HCT116 (cell line): ENCODE measurements at places on chromosomes 7 and 10. TPM values are rescaled to one million over a fixed set of nuclear protein-coding genes. Genes with fewer than 3 reads are reported as not detected.

The SERPINE1 gene
- 12.8 TPM for total RNA-seq

The PLA2G12B gene
- total RNA-seq = not detected

DNA sequence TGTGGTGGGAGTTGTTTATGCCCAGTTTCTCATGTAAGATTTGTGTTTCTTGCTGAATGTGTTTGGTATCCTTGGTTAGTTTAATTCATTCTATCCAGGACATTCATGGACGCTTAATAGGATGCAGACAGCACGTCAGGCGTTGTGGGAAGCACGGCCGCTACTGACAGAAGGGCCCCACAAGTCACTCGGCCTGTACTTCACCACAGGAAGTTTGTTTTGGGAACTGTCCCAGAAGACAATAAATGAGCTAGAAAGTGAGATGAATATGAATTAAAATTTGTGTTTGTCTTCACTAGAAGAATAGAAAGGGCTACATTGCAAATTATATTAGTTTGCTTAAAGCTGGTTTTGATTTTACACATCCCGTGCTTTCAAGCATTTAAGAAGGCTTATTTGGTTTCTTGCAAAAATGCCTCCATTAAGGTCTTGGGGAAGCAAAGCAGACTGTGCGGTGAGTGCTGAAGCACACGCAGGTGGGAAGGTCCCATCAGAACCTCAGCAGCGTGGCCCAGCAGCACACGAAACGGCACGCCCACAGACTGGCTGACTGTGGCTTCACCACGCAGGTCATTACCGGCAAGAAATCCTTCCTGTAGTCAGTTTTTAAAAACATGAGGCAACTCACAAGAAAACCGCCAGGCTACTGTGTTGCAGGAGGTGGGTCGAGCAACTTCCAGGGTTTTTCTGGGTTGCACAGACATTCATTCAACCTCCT lies 74.1 kb downstream of the VIPR2 start:
- no peaks in the 10 kb centered on the region for H3K27me3 ChIP-seq
- DNase-seq = no peak
- H3K4me3 ChIP-seq = no peak overlapping the region
- no peaks in the 10 kb centered on the region for H3K4me1 ChIP-seq
- H3K27ac ChIP-seq = no peak overlapping the region
- no peaks in the 10 kb centered on the region for H3K36me3 ChIP-seq

DNA sequence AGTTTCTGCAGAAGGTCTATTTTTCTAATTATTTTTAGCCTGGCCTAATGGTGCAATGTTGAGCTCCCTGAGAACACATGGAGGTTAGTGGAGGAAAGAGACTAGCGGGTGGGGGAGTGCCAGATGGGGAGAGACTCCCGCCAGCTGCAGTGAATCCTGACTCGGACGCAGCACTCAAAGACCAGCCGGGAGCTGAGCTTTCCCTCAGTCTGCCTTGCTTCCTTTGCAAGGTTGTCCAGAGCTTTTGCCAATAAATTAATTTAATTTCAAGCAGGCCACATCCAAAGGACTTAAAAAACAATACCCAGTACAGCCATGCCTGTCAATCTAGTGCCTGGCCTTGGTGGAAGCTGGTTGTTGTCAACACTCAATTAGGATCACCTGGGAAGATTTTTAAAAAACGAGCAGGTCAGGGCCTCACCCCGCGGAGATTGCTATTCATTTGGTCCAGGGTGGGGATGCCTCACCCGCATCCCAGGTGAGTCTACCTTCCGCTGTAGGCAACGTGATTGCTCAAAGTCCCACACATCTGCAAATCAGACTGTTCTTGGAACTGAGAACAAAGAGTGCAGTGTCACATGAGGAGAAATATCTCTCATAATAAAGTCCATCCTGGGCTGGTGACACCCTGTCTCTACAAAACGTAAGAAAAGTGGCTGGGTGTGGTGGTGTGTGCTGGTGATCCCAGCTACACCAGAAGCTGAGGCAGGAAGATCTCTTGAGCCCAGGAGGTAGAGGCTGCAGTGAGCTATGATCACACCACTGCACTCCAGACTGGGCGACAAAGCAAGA lies 4.0 kb downstream of the CLRN3 start:
- H3K27ac ChIP-seq = no peak overlapping the region
- no peaks in the 10 kb centered on the region for H3K27me3 ChIP-seq
- no peak overlapping the region for H3K4me3 ChIP-seq
- H3K36me3 ChIP-seq = no peaks in the 10 kb centered on the region

- H3K27ac ChIP-seq = no peak overlapping the region
- no peak overlapping the region for H3K4me3 ChIP-seq
- no peaks in the 10 kb centered on the region for H3K27me3 ChIP-seq
- no peaks in the 10 kb centered on the region for H3K4me1 ChIP-seq
- no peaks in the 10 kb centered on the region for H3K36me3 ChIP-seq
These were observed 321.7 kb upstream of the LRGUK start for GRCh38 chr7:133805426-133805825.

GRCh38 chr7:134062460-134062859 lies 64.7 kb upstream of the LRGUK start:
- H3K4me1 ChIP-seq = no peaks in the 10 kb centered on the region
- H3K27ac ChIP-seq = no peak overlapping the region
- DNase-seq = no peak

DNA sequence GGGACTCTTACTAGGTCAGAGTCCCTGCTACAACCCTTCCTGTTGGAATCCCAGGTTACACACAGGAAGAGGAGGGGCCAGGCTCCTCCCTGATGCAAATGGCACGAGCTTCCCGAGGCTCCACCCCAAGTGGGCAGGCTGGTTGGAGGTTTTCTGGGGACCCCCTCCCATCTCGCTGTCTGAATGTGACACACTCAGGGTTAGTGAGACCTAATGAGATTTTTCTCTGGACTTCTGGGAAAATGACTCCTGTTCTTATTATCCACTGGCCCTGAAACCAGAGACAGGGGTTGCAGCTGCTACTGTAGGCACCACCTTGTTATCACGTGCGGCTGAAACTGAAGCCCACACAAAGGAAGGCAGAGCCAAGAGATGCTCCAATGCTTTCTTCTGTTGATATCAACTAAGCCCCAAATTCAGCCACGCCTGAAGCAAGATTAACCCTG lies 103.3 kb downstream of the FAM107B start:
- no peak overlapping the region for H3K4me3 ChIP-seq
- no peak for DNase-seq
- 0 out of 2 replicates have a peak, but pooled peaks cover 5% of the 10 kb centered on the region for H3K4me1 ChIP-seq
- H3K27me3 ChIP-seq = no peaks in the 10 kb centered on the region

- peaks cover 1% of the 10 kb centered on the region; the same call in 1 of the 2 replicates for H3K4me1 ChIP-seq
- no peak overlapping the region for H3K27ac ChIP-seq
- no peak overlapping the region for H3K4me3 ChIP-seq
- no peak for DNase-seq
- H3K36me3 ChIP-seq = peaks cover 6% of the 10 kb centered on the region; the same call in 1 of the 2 replicates
These were observed 9.2 kb downstream of the MKX start for GRCh38 chr10:27736396-27736795.

DNA sequence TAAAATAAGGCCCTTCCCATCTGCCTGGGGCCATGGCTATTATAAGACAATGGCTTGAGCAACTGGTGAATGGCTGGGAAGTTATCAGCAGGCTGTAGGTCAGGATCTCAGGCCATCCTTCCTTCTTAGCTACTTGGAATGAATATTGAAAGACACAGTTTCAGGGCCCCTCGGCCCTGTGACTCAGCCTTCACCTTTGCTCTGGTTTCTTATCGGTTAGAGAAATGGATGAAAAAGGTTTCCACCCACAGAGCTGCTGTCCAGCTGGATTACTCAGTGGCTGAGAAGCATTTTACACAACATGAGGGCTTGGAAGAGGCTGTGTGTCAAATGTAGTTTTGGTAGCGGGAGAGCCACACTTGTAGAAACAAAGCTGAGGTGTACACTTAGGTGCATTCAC lies 9.4 kb downstream of the ACSL5 start:
- H3K27ac ChIP-seq = peak overlapping the region; percentile 77
- no peaks in the 10 kb centered on the region for H3K27me3 ChIP-seq
- no peaks in the 10 kb centered on the region for H3K36me3 ChIP-seq
- DNase-seq = peak; percentile 93
- H3K4me1 ChIP-seq = peaks cover 98% of the 10 kb centered on the region
- H3K4me3 ChIP-seq = 0 out of 2 replicates have a peak overlapping the region, but pooled peaks have one; percentile 2
